ENCODE measurements at places on chromosomes 13 and 19. TPM values are rescaled to one million over a fixed set of nuclear protein-coding genes. Genes with fewer than 3 reads are reported as not detected.
A peak's percentile ranks its signal among the peaks of the same experiment; 100 is the strongest.

The SYCN gene
- not detected for total RNA-seq

The ZNF773 gene
- 9.0 TPM for total RNA-seq

The EID2B gene
- 3.4 TPM for total RNA-seq

The LIM2 gene
- not detected for total RNA-seq

The POU2F2 gene
- 7.2 TPM for total RNA-seq

The KLK12 gene
- not detected for total RNA-seq

The KIR2DL4 gene
- total RNA-seq = not detected

The TGDS gene
- 11.6 TPM for total RNA-seq

DNA sequence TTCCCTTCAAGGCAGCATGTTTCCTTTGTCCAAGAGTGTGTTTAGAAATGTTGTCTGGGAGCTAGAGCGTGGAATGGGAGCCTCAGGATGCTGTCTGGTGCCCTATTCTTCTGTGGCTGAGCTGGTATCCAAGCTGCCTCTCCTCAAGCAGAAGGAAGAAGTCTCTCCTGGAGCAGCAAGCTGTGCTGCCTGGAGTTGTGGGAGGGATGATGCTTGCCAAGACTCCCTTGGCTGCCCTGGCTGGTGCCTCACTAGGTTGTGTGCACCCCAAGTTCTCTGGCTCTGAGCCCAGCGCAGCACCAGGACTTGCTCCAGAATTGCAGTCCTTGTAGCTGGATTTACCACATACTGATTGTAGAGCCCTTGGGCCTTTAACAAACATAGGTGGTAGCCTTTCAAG is 4.7 kb upstream of the CYP4F3 start:
- no peak for DNase-seq

DNA sequence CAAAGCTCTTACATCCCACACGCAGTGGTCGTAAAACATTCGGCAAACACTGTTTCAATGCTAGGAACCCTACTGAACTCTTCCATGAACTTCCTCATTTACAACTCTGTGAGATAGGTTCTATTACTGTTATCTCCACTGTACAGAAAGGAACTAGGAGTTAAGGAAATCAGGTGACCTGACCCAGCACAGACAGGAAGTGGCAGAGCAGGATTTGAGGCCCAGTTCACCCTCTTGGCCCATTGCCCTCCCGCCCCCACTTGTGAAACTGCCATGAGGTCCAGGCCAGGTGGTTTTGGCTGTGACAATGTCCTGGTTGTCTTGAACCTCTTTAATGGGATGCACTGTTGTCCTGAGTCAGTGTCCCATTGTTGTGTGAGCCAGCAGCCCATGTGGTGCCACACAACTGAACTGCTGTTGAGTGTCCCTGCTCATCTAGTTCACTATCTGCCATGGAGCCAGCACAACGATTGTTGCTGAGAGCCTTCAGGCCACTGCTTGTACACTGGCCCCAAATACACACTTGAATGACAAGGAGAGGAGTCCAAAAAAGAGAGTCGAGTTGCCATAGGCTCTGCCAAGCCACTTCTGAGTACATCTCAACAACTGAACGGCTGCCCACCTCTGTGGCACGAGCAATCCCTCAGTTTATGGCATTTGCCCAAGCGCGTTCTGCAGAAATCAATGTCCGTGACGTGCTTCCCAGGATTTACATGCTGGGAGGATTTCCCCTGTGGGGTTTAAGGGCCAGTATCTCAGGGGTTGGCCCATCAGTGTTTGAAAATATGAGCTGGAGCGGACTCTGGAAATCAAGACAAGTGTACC is 484.6 kb downstream of the TSHZ3 start:
- DNase-seq = no peak

DNA sequence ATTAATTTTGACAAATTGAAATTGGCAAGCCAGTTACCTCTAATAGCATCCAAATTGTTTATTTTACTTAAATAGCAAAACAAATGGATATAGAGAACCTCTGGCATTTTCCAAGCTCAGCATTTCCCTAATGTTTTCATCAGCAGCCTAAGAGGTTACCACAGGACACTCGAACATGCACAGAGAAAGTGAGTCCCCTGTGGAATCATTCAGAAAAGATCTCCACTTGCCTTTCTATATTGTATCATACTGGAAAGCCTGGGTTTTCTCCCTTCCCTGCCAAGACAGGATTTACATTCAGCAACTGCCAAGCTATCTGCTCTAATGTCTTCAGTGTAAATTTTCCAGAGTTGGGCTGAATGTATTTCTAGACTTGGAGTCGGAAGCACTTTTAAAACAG is 188.9 kb downstream of the KCTD12 start:
- DNase-seq = no peak

DNA sequence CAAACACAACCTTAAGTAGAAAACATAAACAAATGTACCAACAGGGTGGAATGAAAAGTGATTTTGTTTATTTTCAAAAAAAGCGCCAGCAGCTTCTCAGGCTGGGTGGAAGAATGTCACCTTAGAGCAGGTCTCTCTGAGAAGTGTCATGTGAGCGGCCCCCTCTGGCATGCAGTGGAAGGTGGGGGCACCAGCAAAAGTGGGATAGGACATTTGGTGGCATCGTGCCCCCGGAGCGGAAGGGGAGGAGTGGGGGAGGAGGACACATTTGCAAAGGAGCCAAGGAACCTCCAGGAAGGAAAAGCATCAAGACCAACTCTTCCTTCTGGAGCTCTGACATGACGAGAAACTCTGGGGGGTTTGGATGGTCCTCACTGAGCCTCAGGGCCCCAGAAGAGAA is 635.3 kb downstream of the UQCRFS1 start:
- no peak for DNase-seq

DNA sequence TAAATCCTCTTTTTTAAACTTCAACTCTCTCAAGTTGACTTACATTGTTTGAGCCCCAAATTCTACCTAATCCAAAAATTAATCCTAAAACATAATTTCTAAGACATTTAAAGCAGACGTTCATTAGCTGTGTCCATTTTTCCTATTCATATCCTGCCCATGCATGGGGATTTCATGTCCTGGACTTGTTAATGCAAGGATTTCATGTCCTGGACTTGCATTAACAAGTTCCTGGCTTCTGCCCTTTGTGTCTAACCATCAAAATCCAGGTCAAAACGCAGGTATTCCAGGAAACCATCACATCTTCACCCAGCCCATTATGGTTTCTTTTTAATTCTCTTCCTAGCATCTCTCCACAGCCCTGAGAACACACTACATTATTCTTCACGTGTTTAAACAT is 454.9 kb downstream of the KLF5 start:
- DNase-seq = no peak

DNA sequence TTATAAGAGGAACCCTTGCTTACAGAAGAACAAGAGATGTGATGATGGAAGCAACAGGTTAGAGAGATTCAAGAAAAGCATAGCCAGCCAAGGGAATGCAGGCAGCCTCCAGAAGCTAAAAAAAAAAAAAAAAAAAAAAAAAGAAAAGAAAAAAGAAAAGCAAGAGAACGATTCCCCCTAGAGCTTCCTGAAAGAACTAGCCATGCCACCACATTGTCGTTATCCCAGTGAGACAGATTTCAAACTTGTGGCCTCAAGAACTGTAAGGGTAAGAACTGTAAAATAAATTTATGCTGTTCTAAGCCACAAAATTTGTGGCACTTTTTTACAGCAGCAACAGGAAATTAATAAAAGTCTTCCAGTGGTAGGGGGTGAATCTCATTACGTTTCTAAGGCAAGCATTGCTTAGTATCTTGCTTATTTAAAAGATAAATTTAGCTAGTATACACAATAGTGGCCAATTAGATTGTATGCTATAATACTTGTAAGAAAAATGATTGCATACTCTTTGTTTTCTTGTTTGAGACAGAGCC is 21.8 kb downstream of the RFXAP start:
- no peak for DNase-seq

DNA sequence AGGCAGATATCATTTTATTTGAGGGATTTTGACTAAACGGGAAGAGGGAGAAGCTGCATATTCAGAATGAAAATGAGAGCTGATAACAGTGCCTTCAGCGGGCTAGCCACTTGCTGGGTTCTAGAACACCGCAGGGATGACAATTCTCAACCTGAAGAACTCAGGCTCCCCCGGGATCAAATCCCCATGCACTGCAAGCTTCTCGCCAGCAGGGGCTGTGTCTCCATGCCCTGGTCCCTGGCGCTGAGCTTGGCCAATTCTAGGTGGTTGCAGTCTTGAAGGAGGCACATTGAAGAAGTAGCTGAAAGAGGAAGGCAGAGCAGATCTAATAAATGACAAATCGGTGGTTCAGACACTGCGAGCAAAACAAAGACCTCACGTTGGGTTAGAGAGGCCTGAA is 128.7 kb downstream of the UQCRFS1 start:
- DNase-seq = peak; percentile 68

- DNase-seq = peak; percentile 78
Observed at GRCh38 chr19:53772943-53773342, 51.2 kb downstream of the NLRP12 start.

GRCh38 chr13:43303033-43303729 is 279.8 kb downstream of the DNAJC15 start:
- DNase-seq = peak; percentile 38

DNA sequence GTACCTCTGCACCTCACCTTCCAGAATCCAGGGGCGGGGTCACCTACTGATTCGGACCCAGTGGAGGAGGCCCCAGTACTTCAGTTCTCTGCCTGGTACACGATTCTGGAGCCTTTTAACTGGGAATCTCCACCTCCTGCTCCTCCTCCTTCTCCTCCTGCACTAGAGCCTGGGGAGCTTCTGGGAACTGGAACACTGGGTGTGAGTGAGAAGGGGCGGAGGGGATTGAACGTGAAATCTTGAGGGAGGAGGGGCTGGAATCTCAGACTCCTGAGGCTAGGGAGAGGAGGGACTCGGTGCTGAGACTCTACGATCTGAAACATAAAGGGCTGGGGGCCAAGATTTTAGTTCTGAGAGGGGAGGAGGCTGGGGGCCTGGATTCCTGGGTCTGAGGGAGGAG is at the start of gene KLK8:
Gene KLK8, minus strand, starts transcription at position 90 of the 400 bp plus-strand sequence. CDS start 437 bp downstream, outside the sequence.
- no peak for DNase-seq

DNA sequence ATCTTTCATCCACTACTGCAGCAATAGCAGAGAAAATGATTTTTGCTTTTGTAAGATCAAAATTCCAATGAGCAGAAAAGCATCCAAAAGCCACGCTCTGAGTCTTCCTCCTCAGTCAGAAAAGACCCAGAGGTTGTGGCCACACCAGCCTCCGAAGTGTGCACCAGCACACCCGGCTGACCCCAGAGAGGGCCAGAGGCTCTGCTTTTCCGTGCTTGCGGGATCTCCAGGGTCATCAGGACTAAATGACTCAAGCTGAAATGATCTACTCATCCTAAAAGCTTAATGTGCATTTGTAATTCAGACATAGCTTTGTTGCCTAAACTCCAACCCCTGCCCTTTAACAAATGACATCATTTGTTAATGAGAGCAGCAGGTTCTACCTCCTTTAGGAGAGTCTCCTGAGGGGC is 16.5 kb downstream of the RXFP2 start:
- DNase-seq = no peak

- no peak for DNase-seq
Observed at GRCh38 chr19:1481893-1482360, 2.9 kb upstream of the C19orf25 start.
